ENCODE measurements at places on chromosomes 4 and X. TPM values are rescaled to one million over a fixed set of nuclear protein-coding genes. Genes with fewer than 3 reads are reported as not detected.

The L1CAM gene
- 0.29 TPM for total RNA-seq

DNA sequence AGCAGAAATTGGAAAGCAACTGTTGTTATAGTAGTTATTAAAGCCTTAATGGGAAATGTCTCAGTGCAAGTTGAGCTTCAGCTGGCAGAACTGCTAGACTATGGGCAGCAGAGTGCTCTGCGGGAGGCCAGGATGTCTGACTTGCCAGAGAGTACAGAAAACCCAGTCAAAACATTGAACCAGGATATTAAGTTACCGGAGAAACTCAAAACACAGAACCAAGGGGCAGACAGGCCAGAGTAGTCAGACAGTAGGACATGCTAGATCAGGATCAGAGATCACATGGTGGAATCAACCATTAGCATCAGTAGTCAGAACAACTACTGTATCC is 72.9 kb upstream of the TNIP3 start:
- H3K4me1 ChIP-seq = no peaks in the 10 kb centered on the region
- no peak overlapping the region for H3K4me3 ChIP-seq
- H3K27me3 ChIP-seq = no peaks in the 10 kb centered on the region
- H3K36me3 ChIP-seq = no peaks in the 10 kb centered on the region

The REELD1 gene
- 0.98 TPM for total RNA-seq

The C4orf50 gene
- total RNA-seq = under 0.01 TPM

GRCh38 chr4:36508394-36508793 is 227.0 kb downstream of the DTHD1 start:
- no peaks in the 10 kb centered on the region for H3K27me3 ChIP-seq
- DNase-seq = no peak
- no peaks in the 10 kb centered on the region for H3K36me3 ChIP-seq

The DGKK gene
- not detected for total RNA-seq

GRCh38 chr4:153825691-153826090 is 36.8 kb upstream of the SFRP2 start:
- H3K27me3 ChIP-seq = no peaks in the 10 kb centered on the region
- no peak overlapping the region for H3K4me3 ChIP-seq

DNA sequence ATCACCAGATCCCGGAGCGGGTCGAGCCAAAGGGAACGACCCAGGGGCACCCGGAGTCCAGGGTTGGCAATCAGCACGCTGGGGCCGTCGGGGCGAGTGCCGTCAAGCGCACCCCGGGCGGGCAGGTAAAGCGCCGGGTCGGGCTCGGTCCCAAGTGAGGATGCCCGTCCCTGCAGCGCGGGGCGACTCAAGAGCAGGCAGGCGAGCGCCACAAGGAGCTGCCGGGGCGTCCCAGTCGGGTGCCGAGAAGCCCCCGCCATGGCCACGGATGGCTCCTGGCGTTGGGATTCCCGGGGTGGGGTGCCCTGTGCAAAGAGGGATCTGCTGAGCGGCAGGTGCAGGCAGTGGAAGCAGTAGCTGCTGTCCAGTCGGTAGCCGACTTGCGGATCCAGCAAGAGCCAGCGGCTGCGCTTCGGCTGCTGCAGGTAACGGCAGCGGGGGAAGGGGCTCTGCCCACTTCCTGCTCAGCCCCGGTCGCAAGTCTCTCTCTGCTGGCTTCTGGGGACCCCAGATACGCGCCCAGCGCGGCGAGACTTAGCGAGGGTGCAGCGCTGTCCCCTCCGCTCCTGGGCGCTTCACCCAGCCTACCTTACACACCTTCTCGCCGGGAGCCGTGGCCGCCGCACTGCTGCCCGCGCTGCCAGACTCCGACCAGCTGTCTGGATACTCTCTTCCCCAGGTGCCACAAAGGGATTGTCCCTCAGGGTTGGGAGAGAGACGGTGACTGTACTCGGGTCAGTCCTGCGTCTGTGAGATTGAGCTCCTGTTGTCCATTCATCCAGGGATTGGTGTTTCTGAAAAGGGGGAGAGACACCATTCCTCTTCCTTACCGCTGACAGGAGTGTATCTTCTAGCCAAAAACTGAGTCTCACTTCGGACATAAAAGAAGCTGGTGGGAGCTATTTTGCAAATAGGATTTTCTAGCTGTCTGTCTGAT is at the start of gene FREM3:
TSS of gene FREM3 (minus strand) at position 260 of the 937 bp plus-strand sequence. CDS start at position 260, 0 bp downstream.
- H3K27me3 ChIP-seq = no peaks in the 10 kb centered on the region
- H3K36me3 ChIP-seq = no peaks in the 10 kb centered on the region
- peak within 1 kb of the TSS; percentile 31 for H3K4me3 ChIP-seq
- no peak for DNase-seq
- peaks cover 4% of the 10 kb centered on the region for H3K4me1 ChIP-seq

DNA sequence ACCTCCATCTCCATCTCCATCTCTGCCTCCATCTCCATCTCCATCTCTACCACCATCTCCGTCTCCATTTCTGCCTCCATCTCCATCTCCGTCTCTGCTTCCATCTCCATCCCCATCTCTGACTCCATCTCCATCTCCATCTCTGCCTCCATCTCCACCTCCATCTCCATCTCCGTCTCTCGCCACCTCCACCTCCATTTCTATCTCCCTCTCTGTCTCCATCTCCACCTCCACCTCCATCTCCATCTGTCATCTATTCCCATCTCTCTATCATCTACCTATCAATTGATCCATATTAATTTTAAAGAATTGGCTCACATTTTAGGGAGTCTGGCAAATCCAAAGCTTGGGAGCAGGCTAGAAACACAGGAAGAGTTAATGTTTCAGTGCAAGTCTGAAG is 39.6 kb upstream of the CHRNA9 start:
- no peak overlapping the region for H3K4me3 ChIP-seq
- H3K4me1 ChIP-seq = no peaks in the 10 kb centered on the region
- H3K27me3 ChIP-seq = no peaks in the 10 kb centered on the region
- no peak overlapping the region for H3K27ac ChIP-seq
- no peaks in the 10 kb centered on the region for H3K36me3 ChIP-seq

- H3K4me1 ChIP-seq = no peaks in the 10 kb centered on the region
- H3K27ac ChIP-seq = no peak overlapping the region
- DNase-seq = no peak
- H3K27me3 ChIP-seq = no peaks in the 10 kb centered on the region
Measured at GRCh38 chr4:61919561-61919960, 719.4 kb downstream of the ADGRL3 start.

The TMPRSS11F gene
- total RNA-seq = not detected

The LRIT3 gene
- total RNA-seq = 0.66 TPM

The RBMX gene
- 264 TPM for total RNA-seq

DNA sequence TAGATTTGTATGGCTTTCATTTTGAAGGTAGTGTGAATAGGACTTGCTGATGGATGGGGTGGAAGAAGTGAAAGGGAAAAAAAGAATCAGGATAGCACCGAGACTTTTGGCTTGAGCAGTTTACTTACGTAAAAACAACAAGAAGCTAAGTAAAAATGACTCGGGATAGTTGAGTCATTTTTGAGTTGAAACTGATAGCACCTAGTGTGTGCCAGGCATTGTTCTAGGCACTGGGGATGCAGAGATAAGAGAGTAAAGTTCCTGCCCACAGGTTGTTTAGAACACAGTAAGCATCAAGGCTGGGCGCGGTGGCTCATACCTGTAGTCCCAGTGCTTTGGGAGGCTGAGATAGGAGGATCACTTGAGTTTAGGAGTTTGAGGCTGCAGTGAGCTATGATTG is 34.7 kb downstream of the ADD1 start:
- DNase-seq = no peak
- no peak overlapping the region for H3K27ac ChIP-seq
- H3K36me3 ChIP-seq = no peaks in the 10 kb centered on the region
- H3K4me1 ChIP-seq = no peaks in the 10 kb centered on the region

DNA sequence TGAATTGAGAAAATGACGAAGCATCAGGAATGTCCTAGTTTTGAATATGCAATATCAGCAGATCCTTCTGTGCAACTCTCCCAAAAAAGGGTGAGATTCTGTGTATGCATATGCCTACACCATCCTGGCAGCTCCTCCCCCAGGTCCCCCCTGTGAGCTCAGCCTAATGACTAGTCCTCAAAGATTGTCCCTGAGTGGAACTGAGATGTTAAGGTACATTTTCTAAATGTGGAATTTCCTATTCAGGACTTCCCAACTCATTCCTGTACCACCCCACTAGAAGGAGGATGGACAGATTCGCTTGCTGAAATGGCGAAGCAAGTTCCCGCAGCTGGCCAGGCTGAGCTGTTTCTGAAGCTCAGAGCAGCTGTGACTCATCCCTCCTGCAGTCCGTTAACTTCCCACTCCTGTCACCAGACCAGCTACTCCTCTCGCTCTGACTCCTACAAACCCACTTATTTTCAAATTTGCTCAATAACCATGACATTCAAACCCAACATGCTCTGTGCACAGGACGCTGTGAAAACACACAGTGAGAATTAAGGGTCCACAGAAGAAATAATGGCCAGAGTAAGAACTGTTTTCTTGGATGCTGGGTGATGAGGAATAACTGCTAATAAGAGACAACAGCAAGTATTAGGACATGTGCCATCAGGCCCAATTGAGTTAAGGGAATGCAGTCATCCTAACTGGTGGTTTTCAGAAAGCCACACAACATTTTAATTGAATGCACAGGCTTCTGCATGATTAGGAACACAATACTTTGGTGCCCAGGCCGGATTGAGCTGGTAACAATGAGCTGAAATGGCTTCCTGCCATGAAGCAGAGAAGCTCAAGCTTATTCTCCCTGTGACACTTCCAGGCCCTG is 40.0 kb upstream of the IRF2 start:
- H3K36me3 ChIP-seq = no peaks in the 10 kb centered on the region
- peak overlapping the region; percentile 82 for H3K27ac ChIP-seq
- peak overlapping the region; percentile 46 for H3K4me3 ChIP-seq
- no peak for DNase-seq
- no peaks in the 10 kb centered on the region for H3K27me3 ChIP-seq

DNA sequence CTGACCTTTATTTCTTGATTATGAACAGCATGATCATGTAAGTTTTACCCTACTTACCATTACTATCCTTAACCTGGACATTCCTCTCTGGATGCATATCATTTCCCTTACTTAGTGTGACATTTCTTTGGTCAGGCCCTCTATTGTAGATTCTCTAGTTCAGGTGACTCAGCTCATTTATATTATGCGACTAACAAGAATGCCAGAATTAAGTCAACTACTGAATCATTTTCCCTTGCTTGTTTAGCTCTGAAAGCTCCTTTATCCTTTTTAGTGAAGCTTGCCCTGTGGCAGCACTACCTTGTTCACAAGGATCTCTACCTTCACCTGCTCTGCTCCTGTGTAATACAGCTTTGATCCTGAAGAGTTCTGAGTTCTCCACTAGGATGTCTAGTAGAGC is 15.1 kb upstream of the UGT2B17 start:
- H3K36me3 ChIP-seq = no peaks in the 10 kb centered on the region
- H3K27ac ChIP-seq = no peak overlapping the region
- no peaks in the 10 kb centered on the region for H3K4me1 ChIP-seq
- no peak overlapping the region for H3K4me3 ChIP-seq

The AR gene
- total RNA-seq = 29.1 TPM

The NSG1 gene
- total RNA-seq = 7.3 TPM

DNA sequence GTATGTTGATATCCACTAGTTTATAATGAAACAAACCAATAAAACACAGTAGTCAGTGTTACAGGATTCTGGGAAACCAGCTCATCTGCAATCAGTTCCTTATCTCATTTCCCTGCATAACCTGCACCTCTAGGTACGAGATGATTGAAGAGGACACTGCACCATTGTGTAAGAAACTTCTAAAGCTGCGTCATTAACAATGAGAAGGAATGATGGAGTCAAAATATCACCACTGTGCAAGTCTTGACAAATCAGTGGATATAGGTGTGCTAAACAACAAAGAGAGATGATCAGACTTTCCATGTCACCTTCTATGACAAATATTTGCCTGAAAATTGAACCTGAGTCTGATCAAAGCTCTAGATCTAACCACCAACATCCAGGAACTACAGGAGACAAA is 40.7 kb upstream of the DHX15 start:
- H3K4me3 ChIP-seq = no peak overlapping the region
- no peak for DNase-seq
- no peaks in the 10 kb centered on the region for H3K36me3 ChIP-seq
- no peaks in the 10 kb centered on the region for H3K4me1 ChIP-seq
